ENCODE measurements at places on chromosomes 1 and 21. TPM values are rescaled to one million over a fixed set of nuclear protein-coding genes. Genes with fewer than 3 reads are reported as not detected.

- H3K27ac ChIP-seq = no peak overlapping the region
- no peak overlapping the region for H3K4me3 ChIP-seq
- peaks cover 2% of the 10 kb centered on the region for H3K36me3 ChIP-seq
- no peaks in the 10 kb centered on the region for H3K27me3 ChIP-seq
Measured at GRCh38 chr1:67682659-67683197, 2.3 kb upstream of the GADD45A start.

DNA sequence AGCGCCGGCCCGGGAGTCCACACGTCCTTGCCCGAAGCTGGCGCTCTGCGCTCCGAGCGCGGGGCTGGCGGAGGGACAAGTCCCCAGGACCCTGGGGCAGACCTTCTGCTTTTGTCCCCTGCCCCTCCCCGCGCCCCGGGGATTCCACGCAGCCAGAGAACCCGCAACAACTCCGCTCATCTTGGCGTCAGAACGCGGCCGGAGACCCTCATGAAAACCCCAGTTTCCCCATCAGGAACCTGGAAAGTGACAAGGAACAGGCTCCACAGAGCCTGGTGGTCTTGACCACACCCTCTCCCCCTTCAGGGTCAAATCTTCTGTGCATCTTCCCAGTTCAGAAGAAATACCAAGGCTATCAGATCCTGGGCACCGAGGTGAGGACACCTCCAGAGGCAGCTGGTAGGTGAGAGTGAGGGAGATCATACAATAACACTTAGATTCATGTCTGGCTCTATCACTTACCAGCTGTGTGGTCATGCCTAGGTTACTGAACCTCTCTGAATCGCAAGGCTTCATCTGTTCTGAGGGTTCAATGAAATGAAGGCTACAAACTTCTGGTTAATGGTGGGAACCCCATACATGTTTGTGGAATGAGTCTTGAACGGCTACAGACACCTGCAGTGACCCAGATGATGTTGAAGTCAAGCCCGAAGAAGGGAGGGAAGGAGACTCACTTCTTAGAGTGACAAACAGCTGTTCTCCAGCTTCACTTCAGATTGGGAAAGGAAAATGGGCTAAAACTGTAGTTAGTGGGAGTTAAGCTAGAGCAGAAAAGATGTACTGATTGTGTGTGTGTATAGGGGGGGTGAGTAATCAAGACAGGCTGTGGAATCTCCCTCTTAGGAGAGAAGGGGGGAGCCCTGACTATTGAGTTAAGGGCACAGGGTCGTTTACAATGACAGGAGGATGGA is 555 bp upstream of the RSPO1 start:
- peak overlapping the region; percentile 24 for H3K4me3 ChIP-seq
- peaks cover 40% of the 10 kb centered on the region for H3K27me3 ChIP-seq
- DNase-seq = no peak
- no peaks in the 10 kb centered on the region for H3K36me3 ChIP-seq
- no peak overlapping the region for H3K27ac ChIP-seq
- H3K4me1 ChIP-seq = no peaks in the 10 kb centered on the region

DNA sequence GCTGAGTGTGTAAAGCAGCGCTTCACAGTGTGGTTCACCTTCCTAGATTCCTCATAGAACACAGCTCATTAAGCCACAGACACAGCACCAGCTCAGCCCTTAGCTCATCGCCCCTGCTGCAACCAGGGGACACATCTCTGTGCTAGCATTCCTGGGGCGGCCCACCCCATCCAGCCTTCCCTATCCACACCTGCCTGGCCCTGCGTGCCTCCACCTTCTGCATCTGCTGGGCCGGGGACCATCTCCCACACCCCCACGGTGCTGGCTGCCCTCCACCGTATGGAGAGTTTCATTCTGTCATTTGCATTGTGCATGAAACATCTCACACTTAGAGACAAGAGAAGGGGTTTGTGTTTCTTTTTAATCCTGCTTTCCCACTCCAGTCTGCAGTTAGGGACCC is 35.8 kb upstream of the PRSS38 start:
- H3K27ac ChIP-seq = no peak overlapping the region
- H3K27me3 ChIP-seq = no peaks in the 10 kb centered on the region
- H3K4me3 ChIP-seq = no peak overlapping the region
- DNase-seq = no peak

RXFP4 gene
- total RNA-seq = not detected
